ENCODE measurements at places on chromosomes 11 and 22. TPM values are rescaled to one million over a fixed set of nuclear protein-coding genes. Genes with fewer than 3 reads are reported as not detected.

Gene KREMEN1
- total RNA-seq: 7.5 TPM

Gene SAAL1
- 22.7 TPM for total RNA-seq

Gene ZNF214
- total RNA-seq: 8.4 TPM

Gene SLC22A25
- not detected for total RNA-seq

Gene APOBEC3F
- 4.7 TPM for total RNA-seq

Gene PPFIBP2
- 5.4 TPM for total RNA-seq

Gene ATL3
- total RNA-seq: 112 TPM

Gene SLC37A2
- 0.45 TPM for total RNA-seq

Gene PLEKHB1
- 4.2 TPM for total RNA-seq

Gene OR52I1
- not detected for total RNA-seq

Gene P2RY2
- total RNA-seq: 4.3 TPM

Gene KCNK7
- not detected for total RNA-seq

Gene MYEOV
- total RNA-seq: 13.5 TPM

- DNase-seq: no peak
Measured at GRCh38 chr11:87361891-87362290, 324.2 kb downstream of the TMEM135 start.

- DNase-seq: no peak
Measured at GRCh38 chr11:75668451-75669297, at the start of gene MAP6. TSS of gene MAP6 (minus strand) at chr11:75669038. CDS start at chr11:75668369, 669 bp downstream.

GRCh38 chr22:47633111-47633510, 870.7 kb downstream of the TBC1D22A start:
- no peak for DNase-seq

DNA sequence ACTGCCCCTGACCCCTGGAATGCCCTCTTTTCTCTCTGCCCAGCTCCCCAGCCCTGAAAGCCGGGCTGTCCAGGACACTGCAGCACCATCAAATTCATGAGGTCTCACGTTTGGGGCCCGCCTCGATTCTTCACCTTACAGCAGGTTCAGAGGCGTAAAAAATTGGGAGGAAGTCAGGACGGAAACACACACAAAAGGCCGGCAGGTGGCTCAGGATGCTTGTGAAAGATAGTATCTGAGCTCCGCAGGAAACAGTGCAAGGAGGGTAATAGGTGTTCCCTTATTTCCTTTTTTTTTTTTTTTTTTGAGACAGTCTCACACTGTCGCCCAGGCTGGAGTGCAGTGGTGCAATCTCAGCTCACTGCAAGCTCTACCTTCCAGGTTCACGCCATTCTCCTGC, 4.1 kb downstream of the RFPL2 start:
- no peak for DNase-seq

DNA sequence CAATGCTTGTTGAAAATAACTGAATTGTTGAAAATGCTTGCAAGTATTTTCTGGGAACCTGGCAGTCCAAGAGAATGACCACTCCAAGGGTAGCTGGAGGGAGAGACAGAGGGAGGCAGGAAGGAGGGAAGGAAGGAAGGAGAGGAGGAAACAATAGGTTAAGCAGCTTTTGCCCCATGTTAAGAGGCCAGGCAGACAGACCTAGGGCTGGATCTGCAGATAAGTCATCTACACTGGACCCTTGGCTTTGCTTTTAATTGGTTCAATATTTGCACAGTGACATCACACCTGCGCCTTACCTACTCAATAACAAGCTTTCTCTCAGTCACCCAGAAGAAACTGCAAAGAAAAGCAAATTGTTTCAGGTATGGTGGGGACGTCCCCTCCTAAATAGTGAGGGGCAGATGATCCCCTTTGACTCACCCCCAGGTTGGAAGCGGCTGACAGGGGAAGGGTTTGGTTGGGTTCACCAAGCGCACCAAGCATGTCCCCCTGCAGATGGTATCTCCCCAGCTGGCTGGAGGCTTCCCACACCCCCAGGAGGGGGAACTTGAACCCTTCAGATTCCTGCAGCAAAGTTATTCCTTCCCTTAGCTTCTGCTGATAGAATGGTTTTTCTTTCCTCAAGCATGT, 24.3 kb downstream of the MYH9 start:
- no peak for DNase-seq

DNA sequence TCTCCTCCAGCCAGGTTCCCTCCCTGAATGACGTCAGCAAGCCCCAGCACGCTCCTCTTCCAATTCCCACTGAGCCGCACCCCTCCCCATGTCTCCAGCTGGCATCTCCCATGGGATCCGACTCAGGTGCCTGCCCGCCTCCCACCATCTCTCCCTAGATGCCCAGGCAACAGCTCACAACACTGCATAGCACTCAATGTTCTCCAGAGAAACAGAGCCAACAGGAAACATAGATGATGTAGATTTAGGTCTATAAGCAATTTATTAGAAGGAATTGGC, 532.3 kb downstream of the BRD1 start:
- DNase-seq: no peak

- DNase-seq: no peak
Measured at GRCh38 chr22:19997561-19998231, 18.9 kb downstream of the ARVCF start.

DNA sequence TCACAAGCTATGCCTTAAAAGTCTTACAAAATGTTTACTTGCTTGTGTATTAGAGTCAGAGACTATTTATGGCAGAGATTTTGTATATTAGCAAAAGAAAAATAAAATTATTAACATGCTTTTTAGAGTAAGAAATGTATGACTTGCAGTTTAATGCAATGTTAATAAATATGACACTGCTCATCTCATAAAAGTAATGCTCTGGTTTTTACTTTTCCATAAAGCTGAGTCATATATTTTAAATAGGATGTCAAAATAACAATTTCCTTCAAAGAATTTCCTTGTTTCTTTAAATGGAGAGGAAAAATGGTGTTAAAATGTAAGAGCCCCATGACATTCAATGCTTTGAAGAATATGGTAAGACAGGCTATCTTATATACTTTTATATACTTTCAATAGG, 16.3 kb upstream of the RDX start:
- no peak for DNase-seq

GRCh38 chr11:86990031-86990430, 34.8 kb upstream of the FZD4 start:
- DNase-seq: no peak

DNA sequence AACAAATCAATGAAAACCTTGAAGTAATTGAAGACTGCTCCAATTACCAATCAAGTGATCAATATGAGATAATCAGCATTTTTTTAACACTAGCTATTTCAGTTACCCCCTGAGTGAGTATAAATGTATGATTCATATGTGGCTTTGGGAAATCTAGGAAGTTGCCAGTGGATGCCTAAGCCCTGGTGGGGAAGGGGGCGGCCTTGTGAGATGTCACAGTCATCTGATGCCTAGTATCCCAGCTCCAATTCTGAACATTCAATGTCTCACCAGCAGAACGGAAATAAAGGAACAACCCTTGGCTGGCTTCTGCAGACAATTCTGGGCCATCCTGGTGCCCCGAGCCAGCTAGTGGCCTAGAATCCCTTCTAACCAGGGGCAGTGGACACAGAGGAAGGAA, 58.5 kb upstream of the TIMP3 start:
- no peak for DNase-seq

DNA sequence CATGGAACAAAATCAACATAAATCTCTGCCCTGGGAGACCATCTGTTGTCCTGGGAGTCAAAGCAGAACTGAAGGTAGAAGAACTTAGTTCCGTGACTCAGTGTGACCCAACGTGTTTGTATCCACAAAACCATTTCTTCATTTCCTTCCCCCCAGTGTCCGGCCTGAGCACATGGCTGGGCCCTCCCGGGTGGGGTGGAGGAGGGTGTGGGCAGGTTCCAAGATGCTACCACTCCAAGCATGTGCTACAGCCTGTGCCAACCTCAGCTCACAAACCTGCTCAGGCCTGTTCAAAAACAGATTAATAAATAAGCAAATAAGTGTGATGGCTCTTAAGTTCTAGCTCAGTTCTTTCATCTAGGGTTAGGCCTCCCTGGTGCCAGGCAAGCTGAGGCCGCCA, 55.3 kb downstream of the SHANK2 start:
- peak; percentile 76 for DNase-seq

GRCh38 chr11:58597486-58598144, 18.8 kb downstream of the ZFP91 start:
- no peak for DNase-seq

GRCh38 chr11:61800331-61801281, 7.9 kb downstream of the FEN1 start:
- no peak for DNase-seq

GRCh38 chr22:42885446-42885845, 28.4 kb upstream of the ARFGAP3 start:
- no peak for DNase-seq

GRCh38 chr22:21041937-21042336, 3.8 kb upstream of the LRRC74B start:
- DNase-seq: no peak

DNA sequence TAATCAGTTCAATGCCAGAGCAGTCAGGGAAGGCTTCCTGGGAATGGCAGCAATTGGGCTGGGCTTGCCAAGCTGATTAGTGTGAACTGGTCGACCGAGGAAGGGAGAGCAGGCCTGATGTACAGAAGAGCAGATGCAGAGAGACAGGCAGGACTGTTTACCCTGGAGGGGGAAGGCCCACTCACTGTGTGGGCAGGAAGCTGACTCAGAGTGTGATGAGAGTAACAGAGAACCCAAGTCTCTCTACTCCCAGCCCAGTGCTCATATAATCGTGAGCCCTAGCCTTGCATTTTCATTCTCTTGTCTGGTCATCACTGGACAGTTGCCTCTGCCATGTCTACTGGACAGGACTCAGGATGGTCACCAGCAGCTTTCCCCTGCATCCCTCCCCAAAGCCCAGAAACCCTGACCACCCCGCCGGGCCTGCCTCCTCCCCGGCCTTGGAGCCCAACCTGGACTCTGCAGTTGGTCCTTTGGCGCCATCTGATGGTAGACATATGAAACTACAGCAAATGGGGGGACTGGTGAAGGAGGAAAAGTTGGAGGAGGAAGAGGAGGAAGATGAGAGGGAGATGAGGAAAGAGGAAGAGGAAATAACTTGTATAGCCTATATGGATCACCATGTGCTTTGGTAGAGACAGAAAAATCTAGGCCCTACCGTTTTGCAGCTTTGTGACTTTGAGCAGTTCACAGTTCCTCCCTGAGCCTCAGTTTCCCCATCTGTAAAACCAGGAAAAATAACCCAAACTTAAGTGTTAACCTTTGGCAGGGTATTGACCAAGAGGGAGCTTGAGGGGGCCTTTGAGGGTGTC, 43.4 kb upstream of the PRDM11 start:
- peak; percentile 74 for DNase-seq

DNA sequence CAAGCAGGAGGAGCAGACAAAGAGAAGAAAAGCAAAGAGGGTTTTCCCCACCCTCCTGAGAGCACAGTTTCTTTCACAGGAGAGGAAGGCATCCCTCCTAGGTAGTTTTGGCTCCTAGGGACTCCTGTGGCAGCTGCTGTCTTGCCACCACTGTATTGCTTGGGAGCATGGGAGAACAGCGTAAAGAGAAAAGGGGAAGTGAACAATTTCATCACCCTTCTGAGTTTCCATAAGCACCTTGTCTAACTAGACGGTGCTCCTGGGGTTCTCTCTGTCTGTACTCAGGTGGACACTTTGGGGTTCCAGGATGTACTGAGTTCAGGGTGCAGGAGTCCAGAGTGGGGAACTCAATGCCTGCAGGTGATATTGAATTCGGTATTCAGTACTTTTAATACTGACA, 1430.5 kb downstream of the TBC1D22A start:
- no peak for DNase-seq

Measured in renal cortical epithelial cell (primary cell).